ENCODE measurements at places on chromosomes 7 and 10.
A peak's percentile ranks its signal among the peaks of the same experiment; 100 is the strongest.

GRCh38 chr10:34922138-34922537 lies 107.0 kb upstream of the PARD3 start:
- peak; percentile 29 for DNase-seq

DNA sequence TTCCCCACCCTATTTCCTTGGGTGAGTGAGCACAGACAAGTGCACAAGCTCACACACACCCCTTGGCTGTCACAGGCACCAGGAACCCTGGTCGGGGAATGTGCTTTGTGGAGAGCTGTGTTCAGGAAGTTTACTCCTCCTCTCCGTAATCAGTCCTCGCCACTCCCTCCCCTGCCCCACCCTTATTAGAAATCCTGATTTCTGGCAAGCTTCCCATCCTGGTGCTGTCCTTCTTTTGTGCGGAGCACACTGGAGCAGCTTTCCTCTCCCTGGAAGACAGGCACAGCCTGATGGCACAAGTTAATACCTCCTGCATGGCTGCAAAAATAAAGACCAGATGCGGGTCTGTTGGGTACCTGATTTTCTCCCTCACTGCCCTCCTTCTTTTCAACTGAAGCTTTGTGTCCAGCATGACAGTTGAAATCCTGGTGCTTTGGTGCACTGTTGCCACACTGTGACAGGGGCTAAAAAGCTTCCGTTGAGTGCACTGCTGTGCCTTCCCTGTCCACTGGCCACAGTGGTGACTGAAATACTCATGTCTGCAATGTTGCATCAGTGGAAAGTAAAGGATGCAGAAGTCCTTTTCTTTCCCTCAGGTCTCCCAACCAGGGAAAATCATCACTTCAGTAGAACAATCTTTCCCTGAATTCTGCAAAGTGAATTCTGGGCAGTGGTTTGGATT lies 55.0 kb downstream of the LRRC4 start:
- peak; percentile 15 for DNase-seq

DNA sequence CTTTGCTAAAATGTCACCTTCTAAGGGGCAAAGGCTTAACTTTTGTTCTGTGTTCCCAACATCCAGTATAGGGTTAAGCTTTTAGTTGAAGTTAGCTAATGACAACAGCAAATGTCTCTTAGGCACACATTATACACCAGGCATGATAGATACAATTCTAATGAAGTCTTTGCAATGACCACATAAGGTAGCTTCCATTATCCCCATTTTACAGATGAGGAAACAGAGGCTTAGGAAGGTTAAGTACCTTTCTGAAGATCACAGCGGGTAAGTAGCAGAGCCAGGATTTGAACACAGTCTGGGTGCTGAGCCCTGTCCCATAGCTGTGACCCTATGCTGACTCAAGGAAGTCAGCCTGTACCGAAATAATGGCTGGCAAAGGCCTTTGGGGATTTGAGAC lies 1.9 kb downstream of the BUD31 start:
- no peak for DNase-seq

DNA sequence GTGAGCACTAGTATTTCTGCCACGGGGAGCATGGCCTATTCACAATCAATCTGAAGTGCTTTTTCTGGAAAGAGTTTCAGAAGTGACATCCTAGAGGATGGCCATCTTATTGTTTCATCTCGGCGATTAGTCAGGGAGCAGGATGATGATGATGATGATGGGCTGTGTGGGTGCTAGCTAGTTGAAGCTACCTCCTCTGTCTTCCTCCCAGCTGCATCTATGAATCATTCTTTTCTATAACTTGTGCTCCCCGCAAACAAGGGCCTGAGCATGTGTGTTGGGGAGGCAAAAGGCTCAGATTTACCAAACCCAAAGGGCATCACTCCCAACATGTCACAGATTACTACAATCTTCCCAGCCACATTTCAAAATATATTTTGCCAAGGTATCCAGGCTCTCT lies 118.7 kb upstream of the LAMB4 start:
- DNase-seq, result no peak

DNA sequence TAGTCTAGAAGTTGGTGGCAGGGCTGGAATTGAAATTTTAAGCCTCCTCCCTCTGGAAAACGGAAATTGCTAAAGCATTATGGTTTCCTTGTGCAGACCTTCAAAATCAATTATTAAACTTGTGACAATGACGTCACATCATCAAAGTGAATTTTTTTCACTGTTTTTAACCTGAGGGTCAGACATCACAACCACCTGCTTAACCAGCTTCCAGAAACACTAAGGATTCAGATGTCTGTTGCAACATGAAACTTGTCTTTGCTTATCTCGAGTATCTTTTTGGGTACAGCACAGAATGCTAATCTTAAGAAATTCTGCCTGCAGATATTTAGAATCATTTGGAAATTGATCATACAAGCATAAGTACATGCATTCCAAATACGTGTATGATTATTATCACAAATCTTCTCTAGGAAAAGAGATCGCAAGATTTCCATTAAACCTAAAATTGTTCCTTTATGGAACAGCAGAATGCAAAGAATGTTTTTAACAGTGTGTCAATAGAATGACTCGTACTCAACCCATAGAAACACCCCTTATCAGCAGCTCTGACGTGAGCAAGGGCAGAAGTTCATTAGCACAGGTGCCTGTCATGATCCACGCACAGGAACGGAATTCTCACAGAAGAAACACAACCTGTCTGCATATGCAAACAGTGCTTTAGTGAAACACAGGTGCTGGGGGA lies 4.1 kb upstream of the GTPBP4 start:
- peak; percentile 24 for DNase-seq

GRCh38 chr10:33377658-33378025 lies 43.2 kb upstream of the NRP1 start:
- DNase-seq, result peak; percentile 72

DNA sequence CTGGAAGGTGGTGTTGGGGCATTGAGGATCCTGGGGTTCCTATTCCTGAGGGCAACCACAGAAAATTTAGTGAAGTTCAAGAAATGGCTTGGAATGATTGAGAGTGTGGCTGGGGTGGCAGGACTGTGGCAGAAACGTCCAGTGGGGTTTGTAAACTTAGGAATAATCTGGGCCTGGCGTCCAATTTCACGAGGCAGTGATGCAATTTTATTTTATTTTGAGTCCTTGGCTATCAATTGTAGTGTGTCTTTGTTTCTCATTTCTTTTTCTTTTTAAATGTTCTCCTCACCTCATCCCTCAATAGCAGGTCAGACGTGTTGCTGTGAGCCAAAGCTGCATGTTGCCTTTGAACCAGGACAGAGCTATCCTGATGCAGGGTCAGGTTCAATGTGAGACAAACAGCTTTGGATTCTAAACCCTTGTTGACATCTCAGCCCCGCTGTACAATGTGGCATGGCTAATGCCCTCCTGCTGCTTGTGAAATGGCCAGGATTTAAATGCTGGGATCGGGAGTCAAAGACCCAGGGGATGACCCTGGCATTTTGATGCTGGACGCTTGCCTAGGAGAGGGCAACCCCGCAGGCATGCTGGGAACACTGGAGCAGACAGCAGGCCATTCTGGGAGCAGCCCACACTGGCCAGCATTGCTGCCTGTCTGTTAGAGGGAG lies 64.8 kb downstream of the RBM20 start:
- no peak for DNase-seq

DNA sequence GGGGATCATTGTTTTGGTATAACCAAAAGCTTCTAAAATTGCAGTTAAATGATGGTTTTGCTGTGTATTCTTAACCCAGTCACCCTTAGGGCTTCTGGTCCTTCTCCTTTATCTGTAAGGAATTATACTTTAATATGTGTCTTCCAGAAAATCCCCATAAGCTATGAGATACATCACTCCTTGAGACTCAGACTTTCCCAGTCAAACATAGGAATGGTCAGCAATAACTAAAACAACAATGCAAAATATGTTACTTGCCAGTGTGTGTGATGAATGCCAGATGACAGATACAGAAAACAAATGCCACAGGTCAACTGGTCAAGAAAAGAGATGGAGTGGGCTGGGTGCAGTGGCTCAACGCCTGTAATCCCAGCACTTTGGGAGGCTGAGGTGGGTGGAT lies 10.1 kb downstream of the ADD3 start:
- no peak for DNase-seq

- DNase-seq, result no peak
These were observed 4.5 kb downstream of the FGF8 start for GRCh38 chr10:101771380-101771779.

DNA sequence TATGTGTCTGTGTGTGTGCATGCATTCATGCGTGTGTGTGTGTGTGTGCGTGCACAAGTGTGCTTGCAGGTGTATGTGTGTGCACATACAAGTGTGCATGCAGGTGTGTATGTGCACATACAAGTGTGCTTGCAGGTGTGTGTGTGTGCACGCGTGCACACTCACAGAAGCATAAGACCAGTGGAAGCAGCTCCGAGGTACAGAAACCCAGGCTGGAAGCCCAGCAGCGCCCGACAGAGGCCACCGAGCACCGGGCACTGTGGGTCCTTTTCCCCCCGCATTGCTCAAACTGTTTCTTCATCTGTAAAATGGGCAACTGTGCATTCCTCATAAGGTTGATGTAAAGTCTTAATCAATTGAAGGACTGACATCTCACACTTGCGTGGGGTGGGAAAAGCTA lies 243.3 kb upstream of the TCERG1L start:
- no peak for DNase-seq

GRCh38 chr7:102024005-102024768 lies 206.8 kb downstream of the CUX1 start:
- DNase-seq, result no peak

DNA sequence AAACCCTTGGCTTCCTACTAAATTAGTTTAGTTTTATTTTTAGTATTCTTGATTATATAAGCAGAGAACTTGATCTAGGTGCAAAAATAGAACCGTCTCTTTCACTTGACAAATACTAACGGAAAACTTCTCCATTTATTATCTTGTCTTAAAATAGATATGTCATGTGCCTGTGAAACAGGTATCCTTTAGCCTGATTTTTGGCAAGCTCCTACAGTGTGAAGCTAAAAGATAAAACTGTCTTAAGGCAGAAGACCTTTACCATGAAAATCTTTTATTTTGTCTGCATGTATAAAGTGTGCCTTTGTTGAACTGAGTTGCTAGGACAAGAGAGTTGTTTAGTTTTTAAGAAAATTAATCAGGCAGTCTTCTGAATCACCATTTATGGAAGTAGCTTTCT lies 90.6 kb downstream of the CYP51A1 start:
- no peak for DNase-seq

GRCh38 chr7:108138911-108139310 lies 8.8 kb upstream of the LAMB4 start:
- DNase-seq, result peak; percentile 78

GRCh38 chr7:152674860-152675758 lies 832 bp downstream of the XRCC2 start:
- peak; percentile 12 for DNase-seq

DNA sequence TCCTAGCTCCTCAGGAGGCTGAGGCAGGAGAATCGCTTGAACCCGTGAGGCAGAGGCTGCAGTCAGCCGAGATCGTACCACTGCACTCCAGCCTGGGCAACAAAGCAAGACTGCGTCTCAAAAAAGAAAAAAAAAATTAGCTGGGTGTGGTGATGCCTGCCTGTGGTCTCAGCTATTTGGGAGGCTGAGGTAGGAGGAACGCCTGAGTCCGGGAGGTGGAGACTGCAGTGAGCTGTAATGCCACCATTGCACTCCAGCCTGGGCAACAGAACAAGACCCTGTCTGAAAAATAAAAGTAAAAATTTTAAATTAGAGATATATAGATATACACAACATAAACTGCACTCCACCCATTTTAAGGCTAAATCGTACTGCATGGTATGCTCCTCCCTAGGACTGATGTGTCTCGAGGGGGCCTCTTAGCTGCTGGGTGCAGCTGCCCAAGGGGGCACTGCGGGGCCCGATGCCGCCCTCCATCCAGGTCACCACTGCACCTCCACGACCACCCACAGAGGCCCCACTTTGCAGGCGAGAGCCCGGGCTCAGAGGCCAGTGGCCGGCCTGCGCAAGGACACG lies 40.9 kb upstream of the FOXK1 start:
- no peak for DNase-seq

DNA sequence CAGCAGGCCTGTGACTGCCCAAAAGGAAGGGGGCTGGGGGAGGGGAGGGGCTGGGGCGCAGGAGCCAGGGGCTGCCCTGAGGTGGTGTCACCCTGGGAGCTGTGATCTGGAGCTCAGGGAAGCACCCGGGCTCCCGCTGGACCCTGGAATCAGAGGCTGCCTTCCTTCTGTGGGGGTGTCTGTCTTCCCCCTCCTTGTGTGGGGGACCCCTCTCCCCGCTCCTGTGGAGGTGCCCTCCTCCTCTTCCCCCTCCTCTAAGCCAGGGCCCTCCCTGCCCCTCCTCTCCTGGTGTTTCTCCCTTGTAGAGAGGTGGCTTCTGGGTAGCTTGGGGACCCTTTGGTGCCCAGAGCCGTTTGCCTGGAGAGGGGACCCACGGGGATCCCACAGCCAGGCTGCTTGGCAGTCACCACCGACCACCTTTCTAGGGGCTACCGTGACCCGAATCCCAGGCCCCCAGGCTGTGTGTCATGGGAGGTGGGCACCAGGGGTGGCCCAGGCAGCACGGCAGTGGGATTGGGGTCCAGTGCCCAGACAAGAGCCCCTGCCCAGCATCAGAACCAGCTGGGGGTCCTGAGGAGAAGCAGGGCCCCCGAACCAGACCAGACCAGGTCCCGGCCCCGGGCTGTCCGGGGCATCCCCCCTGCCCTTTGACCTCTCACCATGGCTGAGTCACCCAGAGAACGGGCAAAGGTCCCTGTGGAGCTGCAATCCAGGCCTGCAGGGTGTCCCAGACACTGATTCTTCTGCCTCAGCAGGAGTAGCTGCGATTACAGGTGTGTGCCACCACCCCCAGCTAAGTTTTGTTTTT lies 741 bp downstream of the PRAP1 start:
- no peak for DNase-seq

DNA sequence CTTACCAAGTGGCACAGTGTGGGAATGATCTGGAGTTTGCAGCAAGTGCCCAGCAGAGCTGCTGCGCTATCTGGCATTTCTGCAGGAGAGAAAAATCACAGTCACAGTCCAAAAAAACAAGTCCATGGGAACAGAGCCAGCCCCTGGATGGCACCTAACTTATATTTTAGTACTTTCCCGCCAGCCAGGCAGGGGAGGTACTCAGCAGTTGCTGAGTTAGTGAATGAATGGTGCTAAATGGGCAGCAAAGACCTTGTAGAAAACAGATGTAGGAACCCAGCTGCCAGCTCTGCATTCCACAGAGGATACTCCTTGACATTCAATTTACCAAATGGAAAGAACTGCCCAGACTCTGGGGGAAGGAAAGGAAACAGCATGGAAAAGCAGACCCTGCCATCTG lies 54.5 kb downstream of the GSDME start:
- peak; percentile 6 for DNase-seq
